ENCODE measurements at places on chromosomes 2 and 18. TPM values are rescaled to one million over a fixed set of nuclear protein-coding genes. Genes with fewer than 3 reads are reported as not detected.

DNA sequence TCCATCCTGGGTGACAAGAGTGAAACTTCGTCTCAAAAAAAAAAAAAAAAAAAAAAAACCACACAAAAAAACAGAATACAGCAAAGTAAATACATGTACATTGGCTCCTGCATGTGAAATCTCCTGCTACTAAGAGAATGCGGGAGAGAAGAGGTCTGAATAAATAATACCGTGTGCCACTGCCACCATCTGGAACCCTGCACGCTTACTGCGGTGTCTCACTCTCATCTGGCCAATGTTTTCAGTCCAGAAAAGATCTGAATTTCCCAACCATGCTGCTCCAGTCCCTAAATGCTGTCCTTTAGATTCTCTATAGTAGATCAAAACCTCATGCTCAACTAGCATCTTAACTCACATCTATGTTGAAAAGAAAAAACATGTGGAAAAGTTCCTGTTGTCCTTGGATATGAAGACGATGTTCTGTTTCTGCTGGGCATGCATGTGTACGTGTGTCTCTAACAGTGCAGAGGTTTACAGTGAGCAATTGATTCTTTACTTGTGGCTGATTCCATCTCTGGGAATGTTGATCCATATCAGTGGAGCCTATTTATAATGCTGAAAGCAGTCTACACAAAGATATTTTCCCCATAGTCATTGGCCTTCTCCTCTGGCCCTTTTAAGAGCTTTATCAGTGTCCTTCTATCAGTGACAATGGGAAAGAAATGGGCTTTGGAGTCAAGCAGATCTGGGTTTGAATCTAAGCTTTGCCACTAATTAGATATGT is 11.9 kb downstream of the STON1 start:
- DNase-seq: no peak

DNA sequence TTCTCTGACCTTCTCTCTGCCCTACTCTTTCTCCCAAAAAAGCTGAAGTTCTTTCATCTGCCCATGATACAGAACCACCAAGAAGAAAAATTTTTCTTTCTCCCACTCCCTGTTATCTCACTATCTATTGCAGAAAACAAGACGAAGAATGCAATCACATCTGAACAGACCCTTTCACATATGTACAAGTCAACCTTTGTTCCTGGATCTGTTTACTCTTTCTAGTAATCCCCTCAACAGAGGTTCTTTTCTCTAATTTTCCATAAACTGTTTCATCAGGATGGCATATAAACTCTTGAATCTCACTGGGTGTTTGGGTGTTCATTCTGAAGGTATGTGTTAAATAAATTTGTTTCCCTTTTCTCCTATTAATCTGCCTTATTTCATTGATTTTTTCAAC is 1262.7 kb upstream of the NRXN1 start:
- no peak for DNase-seq

GRCh38 chr2:35415282-35415681 is 940.3 kb upstream of the CRIM1 start:
- no peak for DNase-seq

GRCh38 chr2:238127165-238128060 is 11.1 kb upstream of the KLHL30 start:
- peak; percentile 89 for DNase-seq

DNA sequence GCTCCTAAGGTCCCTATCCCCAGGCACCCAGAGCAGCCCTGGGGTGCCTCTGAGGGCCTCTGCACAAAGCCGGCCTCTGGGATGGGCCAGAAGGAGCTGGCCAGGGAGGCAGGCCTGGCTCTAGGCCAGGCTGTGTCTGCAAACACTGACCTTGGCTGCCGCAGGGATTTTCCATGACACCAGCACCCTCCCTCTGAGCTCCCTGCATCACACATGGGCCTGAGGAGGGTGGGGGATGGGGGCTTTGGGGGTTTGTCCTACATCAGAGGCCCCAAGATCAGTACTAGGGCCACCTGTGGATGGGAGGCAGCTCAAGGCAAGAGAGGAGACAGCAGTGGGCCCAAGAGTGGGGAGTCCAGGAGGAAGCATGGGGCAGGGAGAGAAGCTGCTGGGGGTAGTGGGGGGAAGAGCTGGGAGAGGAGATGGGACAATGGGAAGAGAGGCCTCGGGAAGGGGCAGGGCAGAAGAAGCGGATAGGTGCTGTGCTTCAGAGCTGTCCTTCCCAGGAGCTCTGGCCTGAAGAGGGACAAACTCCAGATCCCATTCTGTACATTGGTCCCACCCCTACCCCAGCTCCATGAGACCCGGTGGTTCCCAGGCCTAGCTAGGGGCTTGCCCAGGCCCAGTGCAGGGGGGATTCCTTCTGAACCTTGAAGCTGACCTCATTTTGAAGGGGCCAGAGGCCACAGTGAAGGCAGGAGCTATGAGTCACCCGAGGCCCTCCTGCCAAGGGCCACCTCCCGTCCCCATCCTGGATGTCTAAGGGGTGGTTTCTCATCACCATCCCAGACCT is 28.0 kb downstream of the KCNK3 start:
- DNase-seq: peak; percentile 96

DNA sequence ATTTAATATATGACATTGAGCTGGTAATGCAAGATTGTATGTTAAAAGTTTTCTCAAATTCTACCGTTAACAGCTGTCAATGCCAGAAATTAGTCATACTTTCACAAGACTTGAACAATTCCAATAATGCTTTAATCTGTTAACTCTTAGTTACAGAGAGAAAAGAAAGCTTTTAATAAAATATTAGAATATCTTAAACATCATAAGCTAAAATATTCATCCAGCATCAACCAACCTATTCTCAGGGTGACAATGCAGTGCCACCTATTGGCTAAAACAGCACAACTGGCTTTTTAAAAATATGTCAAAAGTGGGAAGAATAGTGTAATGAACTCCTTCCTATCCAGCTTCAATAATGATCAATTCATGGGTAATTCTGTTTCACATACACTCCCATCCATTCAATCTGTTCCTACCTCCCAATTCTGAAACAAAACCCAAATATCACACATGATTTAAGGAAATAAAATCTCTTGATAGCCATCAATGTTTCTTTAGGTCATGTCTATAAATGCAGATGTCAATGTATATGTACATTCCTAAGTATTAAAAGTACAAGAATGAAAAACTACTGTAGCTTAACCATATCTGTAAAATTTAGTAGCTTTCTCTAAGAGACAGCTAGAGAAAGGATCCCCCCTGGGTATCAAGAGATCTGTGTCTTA is 79.8 kb upstream of the CCDC141 start:
- no peak for DNase-seq

DNA sequence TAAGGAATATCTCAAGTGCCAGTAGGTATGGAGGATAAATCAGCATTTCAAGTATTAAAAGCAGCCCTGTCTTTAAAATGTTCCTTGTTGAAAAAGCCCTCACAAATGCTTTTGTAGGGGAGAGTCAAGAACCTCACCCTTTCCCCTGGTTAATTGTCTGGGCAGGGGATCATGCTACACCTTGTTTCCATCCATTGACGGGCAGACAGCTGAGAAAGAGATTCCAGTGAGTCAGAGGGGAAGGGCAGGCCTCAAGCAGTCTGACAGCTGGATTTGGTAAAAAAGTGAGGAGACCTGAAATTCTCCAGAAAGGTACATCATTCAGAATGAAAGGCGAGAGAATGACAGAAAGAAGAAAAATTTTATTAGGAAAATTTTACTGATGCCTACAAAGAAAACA is 203.2 kb upstream of the CYP26B1 start:
- no peak for DNase-seq

DNA sequence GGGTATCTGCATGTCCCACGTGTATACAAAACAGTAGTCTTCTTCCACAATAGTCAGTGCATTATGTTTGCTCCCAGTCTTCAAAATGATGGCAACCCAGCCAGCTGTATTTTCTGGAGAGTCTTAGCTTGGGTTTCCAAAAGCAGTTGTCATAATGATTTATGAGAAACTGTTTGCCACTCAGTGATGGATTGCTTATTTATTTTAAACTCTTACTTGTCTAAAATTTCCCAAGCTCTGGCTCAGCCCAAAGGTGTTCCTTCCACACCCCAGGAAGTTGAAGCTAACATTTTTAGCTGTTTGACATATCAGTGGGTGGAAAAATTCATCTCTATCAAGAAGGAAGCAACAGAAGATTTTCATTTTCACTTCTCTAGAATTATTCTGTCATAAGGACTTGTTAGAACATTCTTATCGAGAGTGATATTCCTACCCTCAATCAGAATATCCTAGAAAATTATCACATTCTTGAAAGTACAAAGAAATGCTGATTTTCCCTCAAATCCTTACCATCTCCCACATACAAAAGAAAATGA is 78.8 kb downstream of the ASAP2 start:
- DNase-seq: no peak

DNA sequence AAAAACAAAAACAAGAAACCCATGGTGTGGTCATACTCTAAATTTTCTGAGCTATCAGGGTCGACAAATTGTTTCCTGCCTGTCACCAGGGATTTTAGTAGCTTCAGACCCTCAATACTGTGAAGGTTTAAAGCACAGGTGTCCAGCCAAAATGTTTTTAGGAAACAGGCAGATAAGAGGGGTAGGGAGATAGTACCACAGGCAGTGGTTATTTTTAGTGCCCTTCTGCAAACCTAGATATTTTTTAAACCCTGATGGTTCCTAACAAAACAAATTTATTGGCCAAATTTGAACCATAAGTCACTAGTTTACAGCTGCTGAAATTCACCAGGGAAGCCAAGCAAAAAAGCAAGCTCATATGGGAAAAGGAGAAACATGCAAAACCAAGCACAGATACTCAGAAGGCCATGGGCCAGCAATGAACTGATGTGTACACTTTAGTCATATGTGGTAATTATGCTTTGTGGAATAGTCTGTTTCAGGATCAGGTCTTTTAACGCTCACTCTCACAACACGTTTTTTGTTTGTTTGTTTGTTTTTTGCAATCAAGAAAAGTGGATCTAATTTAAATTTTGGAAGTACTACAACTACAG is 156.8 kb upstream of the STK17B start:
- DNase-seq: no peak

DNA sequence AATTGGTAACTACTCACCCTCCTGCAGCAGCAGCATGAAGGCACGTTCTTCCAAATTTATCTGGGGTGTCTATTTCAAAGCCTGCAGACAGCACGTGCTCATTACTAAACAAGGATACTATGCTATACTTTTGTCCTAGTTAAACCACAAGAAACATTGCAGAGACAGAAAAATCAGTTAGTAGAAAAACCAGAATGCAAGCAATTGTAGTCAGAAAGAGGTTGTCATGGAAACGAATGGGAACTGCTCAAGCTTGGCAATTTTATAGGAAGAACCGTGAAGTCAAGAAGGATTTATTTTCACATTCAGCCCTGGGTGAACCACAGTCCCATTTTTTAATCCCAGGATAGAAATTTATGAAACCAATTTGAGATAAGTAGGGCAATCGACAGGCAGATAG is 162.2 kb upstream of the PGAP1 start:
- DNase-seq: no peak

DNA sequence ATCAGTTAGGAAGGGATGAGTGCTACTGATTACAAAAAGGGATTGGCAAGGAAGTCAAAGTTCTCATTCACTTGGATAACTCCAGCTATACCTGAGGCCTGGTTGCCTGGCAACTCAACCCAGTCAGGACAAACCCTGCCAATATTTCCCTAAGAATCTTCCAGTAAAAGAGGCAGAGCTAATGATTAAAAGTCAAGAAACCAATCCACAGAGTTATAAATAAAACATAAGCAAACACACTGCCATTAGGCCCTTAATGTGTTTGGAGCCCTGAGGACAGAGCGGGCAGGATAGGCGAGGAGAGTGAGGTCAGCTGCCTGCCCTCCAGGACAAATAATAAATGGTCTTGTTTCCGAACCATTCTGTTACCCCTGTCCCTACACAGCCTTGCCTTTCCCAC is 215.6 kb upstream of the NABP1 start:
- DNase-seq: no peak

DNA sequence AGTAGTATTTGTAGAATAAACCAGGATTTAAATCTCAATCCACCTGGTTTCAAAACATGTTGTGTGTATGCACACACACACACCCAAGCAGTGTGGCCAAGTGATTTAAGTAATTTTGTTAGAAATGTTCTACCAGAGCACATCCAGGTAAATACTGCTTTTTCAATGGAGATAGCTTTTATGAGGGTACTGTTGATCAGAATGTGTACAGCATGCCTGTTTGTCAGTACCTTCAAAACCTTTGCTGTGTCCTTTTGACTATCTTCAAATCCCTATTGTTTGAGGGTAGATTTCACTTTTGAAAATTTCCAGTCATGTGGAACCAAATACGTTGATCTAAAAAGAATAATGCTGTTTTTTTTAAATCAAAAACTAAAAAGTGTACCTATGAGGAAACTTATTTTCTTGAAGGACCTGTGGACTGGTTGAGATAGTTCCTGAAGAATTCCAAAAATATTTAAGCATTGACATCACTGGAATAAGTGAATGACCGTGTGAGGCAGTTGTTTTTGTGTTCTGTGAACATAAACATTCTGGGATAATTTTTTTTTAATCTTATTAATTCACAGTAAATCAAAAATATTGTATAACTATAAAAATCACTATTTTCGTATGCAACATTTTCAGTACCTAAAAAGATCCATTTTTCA is 70.9 kb downstream of the PTRHD1 start:
- DNase-seq: no peak

DNA sequence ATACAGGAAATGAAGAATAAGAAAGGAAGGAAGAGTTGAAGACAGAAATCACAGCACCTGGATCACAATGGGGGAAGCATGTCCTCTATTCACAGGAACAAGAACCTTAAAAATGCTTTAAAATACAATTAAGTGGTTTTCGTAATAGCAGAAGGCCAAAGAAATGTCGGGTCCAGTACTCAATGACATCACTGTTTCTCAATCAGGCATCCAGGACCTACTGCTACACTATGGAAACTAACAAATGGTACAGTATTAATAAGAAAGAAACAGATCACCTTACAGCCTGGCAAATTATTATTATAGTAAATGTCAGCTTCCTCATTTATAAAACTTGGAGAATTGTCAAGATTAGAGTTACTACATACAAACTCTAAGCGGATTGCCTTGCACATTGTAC is 15.8 kb downstream of the HNRNPLL start:
- DNase-seq: no peak

DNA sequence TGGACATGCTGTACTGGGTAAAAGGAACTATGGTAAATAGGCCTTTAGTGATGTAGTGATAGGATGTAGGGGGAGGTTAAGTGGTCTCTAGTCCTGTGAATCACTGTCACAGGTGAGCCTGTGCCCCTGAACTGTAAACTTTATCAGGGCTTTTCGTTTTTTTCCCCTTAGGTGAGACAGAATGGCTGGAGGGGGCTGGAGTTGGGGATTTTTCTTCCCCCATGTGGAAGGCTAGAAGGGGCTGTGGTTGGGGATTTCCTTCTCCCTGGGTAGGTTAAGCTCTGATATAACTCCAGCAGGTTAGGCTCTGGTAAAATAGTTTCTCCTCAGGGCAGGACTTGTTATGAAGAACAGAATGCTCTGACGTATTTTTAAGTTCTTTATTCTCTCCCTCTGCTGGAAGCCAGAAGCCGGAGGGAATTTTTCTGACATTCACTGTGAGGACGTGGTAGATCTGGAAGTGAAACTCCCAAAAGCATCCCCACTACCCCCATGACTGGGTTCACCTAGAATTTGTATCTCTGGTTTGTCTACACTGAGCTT is 28.5 kb downstream of the PIKFYVE start:
- DNase-seq: no peak

Gene STRADB
- 18.0 TPM for total RNA-seq

Gene PRKAG3
- 0.23 TPM for total RNA-seq

Gene CNTNAP5
- not detected for total RNA-seq

Gene ZBTB7C
- 11.0 TPM for total RNA-seq

Gene DSG1
- not detected for total RNA-seq

Gene COL4A4
- 0.93 TPM for total RNA-seq

Gene CRYBA2
- total RNA-seq: not detected
